Stimulated activated CD4-positive, alpha-beta T cell treated with anti-CD3 and anti-CD28 coated beads, Interleukin-4, amount 100 ng/mL, for 48 hours (primary cell): ENCODE measurements at places on chromosomes 3 and 15.

GRCh38 chr15:94185547-94186236 lies 45.7 kb upstream of the MCTP2 start:
- DNase-seq: no peak

DNA sequence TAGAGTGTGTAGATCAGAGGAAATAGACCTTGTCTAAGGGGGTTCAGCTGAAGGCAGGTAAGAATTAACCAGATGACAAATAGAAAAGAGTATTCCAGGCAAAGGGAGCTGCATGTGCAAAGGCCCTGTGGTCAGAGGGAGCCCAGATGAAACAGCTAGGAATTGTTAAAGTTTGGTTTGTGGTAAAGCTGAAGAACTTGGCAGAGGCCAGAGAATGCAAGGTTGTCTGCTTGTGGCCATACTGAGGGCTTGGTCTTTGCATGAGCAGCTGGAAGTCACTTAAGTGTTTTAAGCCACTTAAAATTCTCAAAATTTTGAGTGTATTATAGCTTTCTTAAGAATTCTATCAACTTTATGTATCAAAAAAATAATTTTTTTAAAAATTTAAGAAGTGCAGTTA lies 116.5 kb downstream of the NEK10 start:
- DNase-seq: no peak

- DNase-seq: no peak
Measured at GRCh38 chr3:58161435-58162398, 49.1 kb downstream of the DNASE1L3 start.

- DNase-seq: no peak
Measured at GRCh38 chr15:95141486-95141885, 910.1 kb downstream of the MCTP2 start.

GRCh38 chr3:121436641-121437040 lies 109.1 kb downstream of the POLQ start:
- no peak for DNase-seq

DNA sequence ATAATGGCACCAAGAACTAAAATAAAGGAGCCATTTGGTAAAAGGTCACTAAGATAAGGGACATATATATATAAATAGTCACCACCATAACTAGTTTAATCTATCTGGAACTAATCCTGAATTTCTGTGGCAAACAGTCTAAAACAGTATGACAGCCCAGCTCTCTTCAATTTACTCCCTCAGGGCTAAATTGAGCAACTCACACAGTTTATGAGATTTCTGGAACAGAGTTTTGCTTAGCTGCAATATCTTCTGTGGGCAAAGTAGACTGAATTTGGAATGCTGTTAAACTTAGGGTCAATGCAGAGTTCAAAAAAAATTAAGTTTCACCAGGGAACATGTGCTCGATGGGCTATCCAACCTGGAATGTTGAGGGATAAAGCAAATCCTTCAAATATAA lies 70.1 kb upstream of the VEPH1 start:
- DNase-seq: no peak

- DNase-seq: no peak
Measured at GRCh38 chr3:15498431-15499214, 22.9 kb downstream of the COLQ start.

DNA sequence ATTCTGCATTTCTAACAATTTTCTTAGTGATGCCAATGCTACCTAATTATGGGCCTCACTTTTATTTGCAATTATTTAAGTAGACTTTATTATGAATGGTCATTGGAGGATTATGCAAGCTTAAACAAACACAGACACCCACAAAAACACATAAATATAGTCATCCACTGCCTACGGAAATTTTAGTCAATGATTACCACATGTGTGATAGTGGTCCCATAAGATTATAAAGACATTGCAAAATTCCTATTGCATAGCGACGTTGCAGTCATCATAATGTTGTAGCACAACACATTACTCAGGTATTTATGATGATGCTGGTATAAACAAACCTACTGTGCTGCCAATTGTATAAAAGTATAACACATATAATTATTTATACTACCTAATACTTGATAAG lies 247.8 kb upstream of the ALCAM start:
- DNase-seq: no peak

GRCh38 chr15:67542420-67543347 lies at the start of gene MAP2K5:
MAP2K5 (plus strand) TSS chr15:67542703; CDS start chr15:67543336, 633 bp downstream.
- DNase-seq: peak; percentile 75

GRCh38 chr3:151568184-151568583 lies 107.3 kb upstream of the IGSF10 start:
- DNase-seq: no peak

GRCh38 chr3:15676259-15676658 lies 74.7 kb downstream of the BTD start:
- no peak for DNase-seq

- DNase-seq: no peak
Measured at GRCh38 chr3:141434255-141434654, 52.6 kb upstream of the RASA2 start.

- no peak for DNase-seq
Measured at GRCh38 chr15:42707873-42708544, 28.9 kb downstream of the CDAN1 start.

DNA sequence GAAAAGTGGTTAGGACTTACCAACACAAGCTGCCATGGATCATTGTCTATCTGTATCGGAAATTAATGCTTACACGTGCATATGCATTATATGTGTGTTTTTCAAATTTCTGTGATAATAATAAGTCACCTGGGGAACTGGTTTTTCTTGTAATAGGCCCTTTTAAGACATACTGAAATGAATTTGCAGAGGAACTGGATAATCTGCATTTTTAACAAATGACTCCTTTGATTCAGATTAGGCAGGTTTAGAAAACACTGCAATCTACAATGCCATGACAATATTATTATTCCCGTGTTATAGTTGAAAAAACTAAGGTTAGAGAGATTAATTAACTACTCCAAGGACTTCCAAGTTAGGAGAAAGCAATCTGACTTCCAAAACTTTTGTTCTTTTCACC lies 23.4 kb downstream of the STRIT1 start:
- DNase-seq: no peak

- no peak for DNase-seq
Measured at GRCh38 chr15:46131876-46132275, 497.0 kb downstream of the SQOR start.

DNA sequence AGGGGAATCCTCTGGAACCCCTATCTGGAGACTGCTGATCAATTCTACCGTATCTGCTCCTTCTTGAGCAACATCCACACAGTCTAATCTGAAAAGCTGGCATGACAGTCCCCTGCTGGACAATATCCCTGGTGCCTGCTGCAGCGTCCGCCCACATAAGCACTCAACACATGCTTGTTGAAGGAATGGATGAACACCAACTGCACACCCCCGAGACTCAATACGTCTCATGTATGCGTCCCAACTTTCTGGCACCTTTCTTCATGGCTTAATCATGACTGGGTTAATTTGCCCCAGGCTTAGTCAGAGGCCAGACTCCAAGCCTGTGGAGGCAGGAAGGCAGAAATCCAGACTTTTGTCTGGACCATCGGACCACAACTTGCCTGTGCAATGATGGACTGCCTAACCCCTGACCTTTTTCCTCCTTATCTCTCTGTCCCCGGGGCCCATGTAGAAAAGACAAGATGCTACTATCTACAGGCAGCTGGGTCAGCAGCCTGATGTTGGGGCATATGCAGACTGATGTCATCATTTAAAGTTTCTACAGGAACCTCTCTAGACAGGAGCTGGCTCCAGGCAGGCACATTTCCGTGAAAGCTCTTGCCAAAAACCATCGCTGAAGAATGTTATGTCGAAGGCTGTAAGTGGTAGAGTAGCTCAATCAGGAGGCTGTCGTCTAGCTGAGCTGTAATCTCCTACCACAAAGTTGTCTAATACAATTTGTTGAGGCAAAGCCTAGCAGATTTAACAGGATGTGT lies 114.1 kb upstream of the TPM1 start:
- DNase-seq: no peak

GRCh38 chr3:21017115-21017852 lies 733.7 kb downstream of the ZNF385D start:
- DNase-seq: no peak

- no peak for DNase-seq
Measured at GRCh38 chr3:25289663-25290062, 138.4 kb upstream of the RARB start.

- no peak for DNase-seq
Measured at GRCh38 chr3:105352976-105353375, 13.7 kb upstream of the ALCAM start.

- no peak for DNase-seq
Measured at GRCh38 chr3:149278911-149279310, 54.5 kb downstream of the TM4SF18 start.

- DNase-seq: no peak
Measured at GRCh38 chr3:5231487-5231886, 44.0 kb downstream of the EDEM1 start.

DNA sequence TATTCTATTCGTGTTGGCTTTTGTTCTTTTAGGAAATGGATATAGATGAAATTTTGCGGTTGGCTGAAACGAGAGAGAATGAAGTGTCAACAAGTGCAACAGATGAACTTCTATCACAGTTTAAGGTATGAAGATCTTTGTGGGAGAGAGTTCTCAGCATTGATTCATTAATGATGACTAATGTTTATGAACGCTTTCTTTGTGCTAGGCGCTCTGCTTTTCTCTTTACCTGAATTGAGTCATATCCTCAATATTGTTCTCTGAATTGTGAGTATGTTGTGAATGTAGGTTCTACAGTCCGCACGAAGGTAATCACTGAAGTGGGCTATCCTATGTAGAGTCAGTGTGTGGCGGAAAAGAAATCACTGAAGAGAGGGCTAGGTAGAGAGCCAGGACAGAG lies 81.2 kb downstream of the CHD2 start:
- DNase-seq: no peak

GRCh38 chr15:65333856-65334255 lies 29.4 kb downstream of the RNU5B-1 start:
- no peak for DNase-seq

DNA sequence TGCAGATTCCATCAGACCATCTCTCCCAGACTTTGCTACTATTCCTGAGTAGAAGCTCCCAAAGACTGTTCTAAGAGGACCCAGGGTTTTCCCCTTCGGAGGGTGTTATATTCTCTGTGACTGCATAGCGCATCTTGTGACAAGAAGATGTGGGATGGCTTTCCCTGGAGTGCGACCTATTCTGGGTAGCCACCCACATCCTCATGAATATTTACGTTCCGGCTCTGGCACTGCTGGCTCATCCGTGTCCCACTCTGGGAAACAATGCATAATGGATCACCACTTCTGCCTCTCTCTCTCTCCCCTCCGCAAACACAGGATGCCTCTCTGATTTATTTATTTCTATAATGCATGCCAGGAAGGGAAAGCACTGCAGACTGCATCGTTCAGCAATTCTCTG lies 166.1 kb downstream of the PYDC2 start:
- no peak for DNase-seq

GRCh38 chr3:129838086-129838485 lies 55.4 kb downstream of the TMCC1 start:
- DNase-seq: no peak

DNA sequence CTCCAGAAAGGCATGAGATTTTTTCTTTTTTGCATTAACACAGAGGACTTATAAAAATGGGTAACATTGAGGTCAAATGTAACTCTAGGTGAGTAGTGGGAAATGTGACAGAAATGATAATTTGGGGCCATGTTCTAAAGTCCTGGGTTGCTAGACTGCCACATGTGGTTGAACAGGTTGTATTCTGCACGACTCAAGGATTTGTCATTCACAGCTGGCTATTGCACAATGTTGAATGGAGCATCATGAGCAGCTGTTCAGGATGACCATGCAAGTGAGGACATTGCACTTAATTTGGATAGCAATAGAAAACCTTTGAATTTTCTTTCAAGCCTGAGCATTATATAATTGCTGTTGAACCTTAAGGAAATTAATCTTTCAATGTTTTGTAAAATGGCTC lies 396.6 kb downstream of the NAALADL2 start:
- no peak for DNase-seq

GRCh38 chr3:58784425-58784824 lies 117.9 kb upstream of the FAM3D start:
- DNase-seq: no peak

DNA sequence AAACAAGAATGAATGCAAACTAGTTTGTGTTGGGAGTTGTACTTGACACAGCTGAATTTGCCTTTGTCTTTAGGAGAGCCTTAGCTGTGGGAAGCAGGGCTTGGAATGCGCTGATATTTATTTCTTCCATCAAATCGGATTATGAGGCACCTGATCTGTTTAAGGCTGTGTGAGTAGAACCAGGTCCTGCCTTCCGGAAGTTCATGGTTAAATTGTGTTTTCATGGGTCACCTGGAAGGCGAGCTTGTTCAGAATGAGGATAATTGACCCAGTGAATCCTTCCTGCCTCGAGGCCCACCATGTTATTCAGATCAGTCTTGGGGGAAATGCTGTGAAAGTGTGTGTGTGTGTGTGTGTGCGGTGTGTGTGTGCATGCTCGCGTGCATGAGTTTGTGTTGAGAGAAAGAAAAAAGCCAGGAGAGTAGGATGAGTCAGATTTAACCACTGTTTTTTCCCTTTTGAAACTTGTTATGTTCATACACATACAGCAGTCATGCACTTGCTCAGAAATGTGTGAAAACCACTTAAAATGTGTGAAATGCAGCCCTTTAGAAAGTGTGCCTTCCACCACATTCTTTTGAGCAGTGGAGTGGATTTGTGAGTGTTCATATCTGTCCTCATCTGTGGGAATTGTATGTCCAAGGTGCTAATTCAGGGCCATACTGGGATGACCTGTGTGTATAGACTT lies 36.7 kb downstream of the SMAD3 start:
- peak; percentile 38 for DNase-seq

DNA sequence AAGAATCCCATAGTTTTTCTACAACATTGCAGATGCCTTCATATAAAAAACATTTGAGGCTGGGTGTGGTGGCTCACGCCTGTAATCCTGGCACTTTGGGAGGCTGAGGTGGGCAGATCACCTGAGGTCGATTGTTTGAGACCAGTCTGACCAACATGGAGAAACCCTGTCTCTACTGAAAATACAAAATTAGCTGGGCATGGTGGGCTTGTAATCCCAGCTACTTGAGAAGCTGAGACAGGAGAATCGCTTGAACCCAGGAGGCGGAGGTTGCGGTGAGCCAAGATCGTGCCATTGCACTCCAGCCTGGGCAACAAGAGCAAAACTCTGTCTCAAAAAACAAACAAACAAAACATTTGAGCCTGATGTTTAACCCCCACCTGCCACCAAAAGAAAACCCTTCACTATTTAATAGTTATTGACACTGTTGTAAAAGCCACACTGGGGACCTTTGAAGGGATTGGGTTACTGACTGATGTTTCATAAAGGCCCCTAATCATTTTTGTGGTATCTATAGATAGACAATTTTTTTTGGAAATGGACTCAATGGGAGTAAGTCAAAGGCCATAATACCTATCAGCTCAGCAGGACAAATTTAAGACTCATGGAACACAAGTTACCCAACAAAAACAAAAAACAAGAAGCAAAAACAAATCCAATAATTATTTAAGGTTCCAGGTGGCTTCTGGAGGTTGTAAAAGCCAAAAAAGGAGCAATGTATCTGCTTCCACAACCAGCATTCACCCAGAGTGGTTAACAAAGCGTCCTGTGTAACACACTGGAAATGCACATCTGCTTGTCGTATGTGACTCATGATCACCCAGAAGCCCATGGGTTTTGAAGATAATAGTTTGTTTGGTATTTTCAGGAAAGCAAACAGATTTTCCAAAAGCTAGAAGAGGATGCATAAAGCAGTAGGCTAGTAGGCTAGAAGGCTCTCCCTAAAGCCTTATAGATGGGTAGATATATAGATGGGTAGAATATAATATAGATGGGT lies 41.2 kb downstream of the CDCP1 start:
- DNase-seq: no peak
